NCI-H1105 (cell line): ENCODE measurements at places on chromosomes 5 and 9.
A peak's percentile ranks its signal among the peaks of the same experiment; 100 is the strongest.

DNA sequence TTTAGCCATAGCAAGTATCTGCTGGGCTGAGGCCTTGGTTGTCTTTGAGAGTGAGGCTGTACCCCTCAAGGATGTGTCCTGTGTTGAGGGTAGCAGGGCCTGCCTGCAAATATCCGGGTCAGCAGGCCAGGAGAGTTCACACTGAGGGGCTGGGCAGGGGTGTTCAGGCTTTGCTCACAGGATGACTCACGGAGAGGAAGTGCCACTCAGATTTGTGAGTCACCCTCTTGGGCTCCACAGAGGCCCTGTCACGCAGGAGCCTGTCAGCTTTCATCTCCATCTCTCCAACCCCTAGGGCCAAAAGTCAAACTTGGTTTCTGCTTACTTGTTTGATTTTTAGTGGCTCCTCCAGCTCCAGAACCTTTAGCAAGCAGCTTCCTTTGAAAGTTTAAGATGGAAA, 211.5 kb downstream of the SEC61B start:
- DNase-seq: no peak

DNA sequence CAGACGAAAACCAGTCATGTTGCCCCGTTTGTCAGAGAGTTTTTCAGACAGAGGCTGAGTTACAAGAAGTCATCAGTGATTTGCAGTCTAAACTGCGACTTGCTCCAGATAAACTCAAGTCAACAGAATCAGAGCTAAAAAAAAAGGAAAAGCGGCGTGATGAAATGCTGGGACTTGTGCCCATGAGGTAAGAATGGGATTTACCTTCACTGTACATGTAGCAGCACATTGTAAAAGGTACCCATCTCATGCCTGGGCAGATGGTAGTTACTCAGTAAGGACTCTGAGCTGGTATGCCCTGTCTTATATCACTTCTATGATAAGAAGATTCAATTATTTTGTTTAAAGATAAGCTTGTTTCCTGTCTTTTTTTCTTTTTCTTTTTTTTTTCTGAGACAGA, 38.8 kb downstream of the RAD50 start:
- DNase-seq: no peak

DNA sequence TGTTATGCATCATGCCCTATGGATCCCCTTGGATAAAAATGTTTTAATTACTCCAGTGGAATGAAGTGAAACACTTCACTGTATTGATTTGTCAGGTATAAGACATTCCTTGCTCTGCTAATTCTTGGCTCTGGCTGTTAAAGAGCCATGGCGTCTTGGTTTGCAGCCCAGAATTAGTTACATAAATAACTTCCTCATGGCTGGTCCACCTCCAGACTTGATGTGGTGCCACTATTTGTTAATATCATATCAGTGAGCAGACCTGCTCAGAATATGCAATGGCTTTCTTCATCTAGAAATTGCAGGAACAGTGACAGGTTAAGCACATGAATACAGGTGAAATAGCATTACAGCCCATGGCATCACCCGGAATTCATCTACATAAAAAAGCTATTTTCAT, 446.9 kb upstream of the GRIN3A start:
- no peak for DNase-seq

DNA sequence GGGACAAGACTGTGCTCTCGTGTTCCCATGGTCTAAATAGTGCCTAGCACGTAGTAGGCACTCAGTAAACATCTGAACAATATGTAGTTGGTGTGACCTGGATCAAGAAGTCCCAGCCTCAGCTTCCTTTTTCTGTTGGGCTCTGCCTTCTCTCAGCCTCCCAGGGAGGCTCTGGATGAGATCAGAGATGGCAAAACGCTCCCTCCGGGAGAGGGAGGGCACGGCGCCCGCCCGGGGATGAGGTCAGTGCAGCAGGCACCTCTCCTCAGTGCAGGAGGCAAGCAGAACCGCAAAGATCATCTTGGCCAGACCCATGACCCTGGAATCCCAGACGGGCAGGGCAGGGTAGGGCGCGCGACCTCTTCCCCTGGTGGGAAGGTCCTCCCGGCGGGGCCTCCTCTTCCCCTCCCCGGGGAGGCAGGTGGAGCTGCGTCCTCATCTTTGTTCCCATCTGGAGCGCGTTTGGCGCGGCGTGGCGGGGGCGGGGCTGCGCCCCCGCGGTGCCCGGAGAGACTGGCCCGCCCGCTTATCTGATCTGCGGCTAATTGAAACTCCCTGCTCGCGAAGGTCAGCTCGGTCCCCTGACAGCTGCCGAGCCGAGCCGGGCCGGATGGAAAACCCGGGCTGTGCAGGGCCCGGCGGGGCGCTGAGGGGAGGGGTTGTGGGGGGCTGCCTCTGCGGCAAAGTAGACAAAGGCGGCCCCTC, 60.9 kb downstream of the CXXC5 start:
- DNase-seq: no peak

- no peak for DNase-seq
These were observed 244.3 kb downstream of the TAF11L14 start for GRCh38 chr5:17878541-17878940.

DNA sequence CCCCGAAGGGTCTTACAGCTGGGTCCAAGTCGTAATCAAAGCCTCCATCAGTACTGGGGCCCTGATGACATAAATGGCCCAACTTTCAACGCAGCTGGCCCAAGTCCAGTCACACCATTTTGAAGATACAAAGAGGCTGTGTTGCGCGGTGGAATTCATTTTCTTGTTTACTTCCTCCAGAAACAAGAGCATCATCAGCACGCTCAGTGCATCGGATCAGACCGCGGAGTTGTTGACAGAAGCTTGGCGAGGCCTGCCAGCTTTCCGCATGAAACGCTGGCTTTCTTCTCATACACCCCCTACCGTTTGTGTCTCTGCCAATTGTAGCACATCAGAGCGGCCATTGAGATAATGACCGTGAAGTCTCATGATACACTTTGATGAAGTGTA, 101.7 kb upstream of the SPATA31D4 start:
- peak; percentile 67 for DNase-seq

DNA sequence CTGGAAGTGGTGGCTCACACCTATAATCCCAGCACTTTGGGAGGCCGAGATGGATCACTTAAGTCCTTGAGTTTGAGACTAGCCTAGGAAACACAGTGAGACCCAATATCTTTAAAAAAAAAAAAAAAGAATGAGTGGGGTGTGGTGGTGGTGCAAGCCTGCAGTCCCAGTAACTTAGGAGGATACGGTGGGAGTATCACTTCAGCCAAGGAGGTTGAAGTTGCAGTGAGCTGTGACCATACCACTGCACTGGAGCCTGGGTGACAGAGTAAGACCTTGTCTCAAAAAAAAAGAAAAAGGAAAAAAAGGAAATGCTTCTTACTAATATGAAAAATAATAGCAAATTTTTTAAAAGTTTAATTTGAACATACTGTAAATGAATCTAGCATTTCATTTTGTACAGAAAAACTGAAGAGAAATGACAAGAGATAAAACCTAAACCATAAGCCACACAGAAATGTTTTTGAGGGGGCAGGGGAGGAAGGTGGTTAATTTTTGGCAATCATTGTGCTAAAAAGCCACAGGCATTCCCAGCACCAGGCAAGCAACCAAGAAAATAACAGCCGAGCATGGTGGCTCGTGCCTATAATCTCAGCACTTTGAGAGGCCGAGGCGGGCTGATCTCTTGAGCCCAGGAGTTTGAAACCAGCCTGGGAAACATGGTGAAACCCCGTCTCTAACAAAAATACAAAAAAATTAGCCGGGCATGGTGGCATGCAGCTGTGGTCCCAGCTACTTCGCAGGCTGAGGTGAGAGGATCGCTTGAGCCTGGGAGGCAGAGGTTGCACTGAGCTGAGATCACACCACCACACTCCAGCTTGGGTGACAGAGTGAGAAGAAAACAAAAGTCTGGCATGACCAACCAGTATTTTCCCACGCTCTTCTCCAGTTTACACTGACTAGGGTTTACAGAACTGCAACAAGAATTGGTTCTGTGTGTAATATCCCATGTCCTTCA, 114.5 kb upstream of the NR5A1 start:
- DNase-seq: no peak

- no peak for DNase-seq
These were observed 149.0 kb downstream of the AOPEP start for GRCh38 chr9:94875300-94876020.

- DNase-seq: no peak
These were observed 447 bp downstream of the UBLCP1 start for GRCh38 chr5:159263569-159263905.

DNA sequence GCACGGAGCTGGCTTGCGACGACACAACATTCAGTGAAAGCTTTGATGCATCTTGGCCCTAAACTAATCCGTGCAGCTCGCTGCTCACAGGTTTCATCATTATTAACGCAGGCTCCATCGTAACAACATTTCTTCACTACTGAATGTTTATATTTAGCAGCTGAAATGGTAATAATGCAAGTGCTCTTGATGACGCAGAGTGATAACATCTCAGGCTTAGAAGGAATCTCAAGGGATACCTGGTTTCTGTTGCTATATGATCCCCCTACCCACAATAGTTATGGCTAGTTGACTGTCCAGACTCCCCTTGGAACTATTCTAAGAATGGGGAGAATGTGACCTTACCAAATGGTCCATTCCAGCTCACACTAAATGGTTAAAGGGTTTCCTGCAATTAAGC, 36.2 kb downstream of the C5 start:
- DNase-seq: no peak

DNA sequence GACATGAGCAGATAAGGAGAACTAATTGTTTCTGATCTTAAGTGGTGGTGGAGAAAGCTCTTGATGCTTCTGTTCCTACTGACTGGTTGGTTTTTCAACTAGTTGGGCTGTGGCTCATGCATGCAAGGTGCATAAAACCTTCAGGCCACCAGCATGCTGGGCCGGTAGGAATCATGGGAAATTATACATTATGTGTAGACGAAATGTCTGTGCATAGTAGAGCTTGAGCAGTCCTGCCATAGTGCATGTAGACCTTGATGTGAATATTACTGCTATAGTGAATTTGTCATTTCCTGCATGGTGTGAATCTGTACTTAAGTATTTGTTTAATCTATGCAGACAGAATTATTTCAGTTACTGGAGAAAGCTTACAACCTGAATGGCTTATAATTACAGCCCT, 433.6 kb upstream of the ADAMTSL1 start:
- no peak for DNase-seq

- DNase-seq: peak; percentile 39
These were observed 869.4 kb upstream of the NUDT12 start for GRCh38 chr5:104431981-104432380.
